ENCODE measurements at places on chromosomes 12 and 14.

DNA sequence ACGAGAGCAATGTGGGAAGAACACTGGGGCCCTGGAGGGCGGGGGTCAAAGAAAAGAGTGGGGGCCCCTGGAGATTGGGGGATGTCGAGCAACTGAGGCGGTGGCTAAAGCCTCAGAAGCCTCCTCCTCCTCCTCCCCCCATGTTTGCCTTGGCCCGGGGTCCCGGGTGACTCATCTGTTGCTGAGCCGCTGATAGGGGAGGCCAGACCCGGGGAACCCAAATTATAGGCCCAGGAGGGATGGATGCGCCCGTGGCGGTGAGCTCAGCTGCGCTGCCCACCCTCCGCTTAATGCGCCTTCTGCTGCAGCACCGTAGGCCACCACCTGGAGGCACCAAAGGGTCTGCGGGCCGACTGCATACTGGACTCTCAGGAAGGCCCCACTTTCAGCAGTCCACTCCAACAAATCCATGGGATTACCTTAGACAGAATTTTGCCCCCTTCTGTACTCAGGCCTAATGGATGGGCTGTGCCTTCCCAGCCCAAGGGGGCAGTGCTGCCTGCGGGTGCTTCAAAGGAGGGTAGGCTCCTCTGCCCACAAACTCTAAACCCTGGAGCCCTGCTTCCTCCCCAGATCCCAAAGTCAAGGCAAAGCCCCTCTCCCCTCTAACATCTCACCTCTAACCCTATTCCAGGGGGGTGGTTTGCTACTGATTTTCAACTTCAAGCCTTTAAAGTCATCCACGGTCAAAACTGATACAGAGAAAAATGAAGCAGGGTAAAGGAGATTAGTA is 2.6 kb upstream of the WNT10B start:
- peak; percentile 53 for DNase-seq

DNA sequence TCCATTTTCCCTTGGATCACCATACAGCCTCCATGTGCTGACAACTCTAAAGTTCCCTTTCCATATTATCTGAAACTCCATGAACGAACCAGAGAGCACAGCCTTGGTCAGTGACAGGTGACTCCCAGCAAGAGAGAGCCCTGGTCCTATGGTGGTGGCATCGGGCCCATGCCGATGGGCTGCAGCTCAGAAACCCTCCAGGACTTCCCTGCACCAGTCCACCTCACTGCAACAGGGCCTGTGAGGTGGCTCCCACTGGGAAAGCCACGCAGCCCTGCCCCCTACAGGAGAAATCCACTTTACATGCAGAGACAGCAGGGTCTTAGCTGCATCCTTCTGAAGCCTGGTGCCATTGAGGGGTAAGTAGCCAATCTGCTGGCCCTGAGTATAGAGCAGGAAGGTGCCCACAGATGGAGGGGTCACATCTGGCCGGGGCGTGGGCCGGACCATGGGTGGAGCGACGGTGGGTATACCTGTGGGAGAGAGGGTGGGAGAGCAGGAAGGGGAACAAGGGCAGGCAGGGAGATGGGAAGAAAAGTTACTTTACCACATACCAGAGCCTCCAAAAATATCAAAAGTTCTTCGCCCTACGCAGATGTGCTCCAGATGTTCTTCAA is 24.7 kb downstream of the RTRAF start:
- DNase-seq, result no peak

GRCh38 chr14:105124823-105125222 is 43.8 kb downstream of the JAG2 start:
- DNase-seq, result no peak

DNA sequence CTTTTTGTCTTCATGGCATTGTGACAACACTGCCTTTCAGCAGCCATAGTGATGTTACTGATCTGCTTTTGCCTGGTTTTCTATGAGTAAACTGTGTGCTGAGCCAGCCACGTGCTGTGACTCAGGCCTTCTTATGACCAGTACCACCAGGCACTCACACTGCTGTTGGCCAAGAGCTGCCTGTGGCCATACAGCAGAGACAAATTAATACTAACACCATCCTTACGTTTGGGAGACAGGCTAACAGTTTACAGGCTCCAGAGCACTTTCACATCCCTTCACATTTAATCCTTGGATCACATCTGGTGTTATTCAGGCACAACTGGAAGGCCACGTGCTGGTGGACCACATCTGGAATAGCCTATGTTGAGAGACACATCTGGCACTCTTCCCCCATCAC is 377.9 kb downstream of the CCDC91 start:
- DNase-seq, result no peak

DNA sequence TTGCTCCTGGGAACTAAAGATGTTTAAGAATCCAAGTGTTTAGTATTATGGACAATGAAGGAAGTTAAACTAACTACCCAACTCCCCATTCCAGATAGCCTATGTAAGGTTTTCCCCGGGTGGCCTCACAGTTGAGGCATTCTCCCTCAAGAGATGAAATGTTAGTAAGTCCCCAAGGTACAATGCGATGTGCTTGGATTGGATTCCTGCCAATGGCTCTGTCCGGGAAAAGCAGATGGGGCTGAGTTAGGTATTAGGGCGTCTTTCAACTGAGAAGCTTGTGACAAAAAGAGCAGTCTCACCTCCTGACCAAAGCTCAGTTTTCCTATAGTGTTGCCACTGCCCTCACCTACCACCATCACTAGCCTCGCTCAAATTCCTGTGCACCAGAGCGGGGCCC is 64.8 kb upstream of the E2F7 start:
- DNase-seq, result no peak

- peak; percentile 53 for DNase-seq
Measured at GRCh38 chr12:94618995-94619695, 31.2 kb downstream of the TMCC3 start.

DNA sequence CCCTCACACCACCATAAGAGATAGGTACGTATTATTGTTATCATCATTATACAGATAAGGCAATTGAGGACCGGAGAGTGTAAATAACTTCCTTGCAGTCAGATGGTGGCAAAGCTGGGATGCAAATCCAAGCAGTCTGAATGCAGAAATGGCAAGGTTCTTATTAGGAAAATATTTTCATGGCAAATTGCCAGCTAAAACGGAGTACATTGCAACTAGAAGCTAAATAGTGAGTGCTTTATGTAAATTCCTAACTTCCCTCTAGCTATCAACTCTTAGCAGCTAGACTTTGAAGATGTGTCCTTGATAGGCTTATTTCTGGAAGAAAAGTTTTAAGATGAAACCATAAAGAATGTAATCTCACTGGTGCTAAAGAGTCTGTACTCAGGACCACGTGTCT is 323.9 kb upstream of the DIO2 start:
- DNase-seq, result no peak

DNA sequence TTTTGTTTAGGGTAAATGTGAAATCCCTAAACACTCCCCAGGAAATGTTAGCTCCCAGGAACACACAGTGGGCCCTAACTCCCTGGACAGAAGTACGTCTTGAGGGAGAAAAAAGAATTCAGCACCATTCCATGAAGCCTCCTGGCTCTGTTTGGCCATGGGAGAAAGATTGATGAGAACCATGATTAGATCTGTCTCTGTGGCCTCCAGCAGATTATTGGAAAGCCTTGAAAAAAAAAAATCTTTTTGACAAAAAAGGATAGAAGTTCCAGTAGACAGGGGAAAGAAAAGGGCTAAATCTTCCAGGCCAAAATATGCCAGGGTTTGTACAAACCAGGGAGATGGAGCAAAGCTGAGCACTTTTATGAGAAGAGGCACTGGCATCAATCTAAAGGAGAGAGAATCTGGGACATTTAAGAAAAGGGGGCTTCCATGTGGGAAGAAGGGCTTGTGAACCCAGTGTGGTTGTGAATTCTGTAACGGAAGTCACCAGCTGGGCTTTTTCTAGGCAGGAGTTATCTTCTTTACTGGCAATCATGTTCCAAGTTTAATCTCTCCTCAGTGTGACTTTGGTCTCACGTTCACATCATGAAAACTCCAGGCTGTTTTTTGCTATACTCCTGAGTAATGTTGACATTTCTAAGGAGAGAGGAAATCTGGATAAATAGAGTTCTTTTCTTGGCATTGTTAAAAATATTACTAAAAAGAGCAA is 426.7 kb downstream of the RAD51B start:
- DNase-seq, result no peak

- DNase-seq, result peak; percentile 54
Measured at GRCh38 chr12:7948589-7949260, 12.7 kb upstream of the SLC2A3 start.

GRCh38 chr14:92425101-92425500 is 88.5 kb upstream of the RIN3 start:
- DNase-seq, result peak; percentile 39

DNA sequence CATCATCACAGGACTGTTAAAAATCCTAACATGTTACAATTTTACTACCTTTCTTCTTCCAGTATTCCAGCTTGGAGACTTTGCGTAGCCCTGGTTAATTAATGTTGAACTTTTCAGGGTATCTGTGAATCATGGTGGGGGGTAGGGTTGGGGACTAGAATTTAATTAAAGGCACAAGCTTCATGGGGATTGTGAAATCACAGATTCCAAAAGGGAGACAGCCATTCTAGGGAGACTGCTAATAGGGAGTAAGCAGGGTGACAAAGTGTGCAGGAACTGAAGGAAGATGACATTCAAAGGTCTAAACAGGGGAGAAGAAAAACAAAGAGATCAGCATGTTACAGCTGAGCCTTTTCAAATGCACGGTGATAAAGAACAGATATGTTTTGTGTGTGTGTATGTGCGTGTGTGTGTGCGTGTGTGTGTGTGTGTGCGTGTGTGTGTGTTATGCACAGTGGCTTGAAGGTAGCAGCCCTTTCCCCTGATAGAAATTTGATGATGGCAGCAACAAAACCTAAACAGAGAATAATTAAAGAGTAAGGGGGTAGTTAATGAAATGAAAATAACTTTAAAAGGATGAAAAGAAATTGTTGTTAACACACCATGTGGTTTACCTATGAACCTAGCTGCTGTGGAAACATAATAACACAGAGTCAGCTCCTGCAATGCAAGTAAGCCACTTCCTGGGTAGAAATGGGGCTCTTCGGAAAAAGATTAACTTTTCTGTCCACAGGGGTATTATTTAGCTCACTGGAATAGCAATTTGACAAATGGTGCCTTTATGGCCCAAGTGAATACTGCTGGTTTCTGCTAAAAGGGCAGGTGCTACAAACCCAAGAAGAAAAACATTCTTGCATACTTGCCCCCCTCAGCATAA is 581.7 kb downstream of the DIO2 start:
- no peak for DNase-seq
